ENCODE measurements at places on chromosomes 4 and X. TPM values are rescaled to one million over a fixed set of nuclear protein-coding genes. Genes with fewer than 3 reads are reported as not detected.

Gene FREM3
- 2.2 TPM for total RNA-seq

DNA sequence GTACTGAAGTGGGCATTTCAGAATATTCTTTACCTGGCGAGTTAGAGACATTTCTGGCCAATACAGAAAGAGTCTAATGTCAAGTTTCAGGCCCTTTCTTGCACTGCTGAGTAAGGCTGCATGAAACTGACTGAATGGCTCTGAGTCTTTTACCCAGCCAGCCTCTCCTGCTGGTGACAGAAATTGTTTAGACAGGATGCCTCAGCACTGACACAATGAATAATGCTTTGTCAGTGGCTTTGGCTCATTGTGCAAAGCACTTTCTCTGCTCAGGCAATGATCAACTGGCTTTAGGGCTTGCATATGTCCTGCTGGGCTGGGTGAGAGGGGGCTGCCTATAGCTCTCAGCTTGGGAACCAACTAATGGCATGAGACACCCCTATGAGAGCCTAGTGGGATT lies 45.5 kb downstream of the CLNK start:
- no peak for DNase-seq

- no peak for DNase-seq
These were observed 36.3 kb upstream of the TENM3 start for GRCh38 chr4:182206916-182207315.

GRCh38 chr4:47222276-47222675 lies 190.9 kb downstream of the GABRB1 start:
- no peak for DNase-seq

GRCh38 chr4:159143687-159144086 lies 40.8 kb downstream of the RAPGEF2 start:
- peak; percentile 13 for DNase-seq

DNA sequence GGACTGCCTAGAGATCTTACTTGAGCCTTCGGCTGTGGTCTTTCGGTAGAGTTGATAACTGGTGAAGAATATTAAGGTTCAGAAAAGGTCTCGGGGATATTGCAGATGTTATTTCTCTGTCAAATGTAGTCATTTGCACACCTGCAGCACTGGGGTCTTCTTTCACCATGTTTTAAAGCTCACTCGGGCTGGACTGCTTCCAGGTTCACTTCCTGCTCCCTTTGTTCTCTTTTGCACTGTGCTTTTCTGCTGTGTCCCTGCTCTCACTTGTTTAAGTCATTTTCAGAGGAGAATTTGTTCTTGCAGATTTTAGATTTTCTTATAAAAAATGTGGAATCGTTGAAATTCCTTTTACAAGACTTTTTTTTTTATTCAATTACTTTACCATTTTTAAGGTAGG lies 68.5 kb downstream of the BMPR1B start:
- no peak for DNase-seq

Gene SMARCA1
- total RNA-seq, result 81.9 TPM

- DNase-seq, result peak; percentile 42
These were observed at the start of gene FGF5 for GRCh38 chr4:80266253-80266901. Gene FGF5 (plus strand): TSS chr4:80266664. CDS start chr4:80266825, 161 bp downstream.

DNA sequence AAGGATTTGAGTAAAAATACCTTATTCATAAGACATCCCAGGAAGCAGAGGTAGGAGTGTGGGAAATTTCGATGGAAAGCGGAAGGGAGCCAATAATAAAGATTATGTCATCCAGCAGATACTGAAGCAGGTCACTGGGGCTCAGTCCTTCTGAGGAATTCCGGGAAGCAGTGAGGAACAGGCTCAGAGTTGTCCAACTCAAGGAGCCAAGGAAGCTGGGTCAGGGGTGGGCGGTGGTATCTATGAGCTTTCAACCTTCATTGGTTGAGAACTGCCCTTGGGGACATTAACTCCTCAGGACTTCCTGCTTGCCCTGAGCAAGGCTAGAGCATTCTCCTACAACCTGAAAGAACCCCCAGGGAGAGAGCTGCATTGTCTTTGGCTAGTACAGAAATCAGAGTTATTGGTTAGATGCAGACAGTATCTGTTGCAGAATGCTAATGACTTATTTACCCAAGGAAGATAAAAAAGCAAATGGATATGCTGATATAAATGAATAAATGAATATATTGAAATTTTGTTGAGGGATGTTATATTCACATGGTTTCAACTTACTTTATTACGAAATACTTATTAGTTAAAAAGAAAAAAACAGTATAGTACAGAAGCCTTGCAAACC lies 68.2 kb downstream of the DMP1 start:
- DNase-seq, result no peak

Gene AGTR2
- total RNA-seq, result not detected

- DNase-seq, result no peak
These were observed 11.6 kb downstream of the SYTL4 start for GRCh38 chrX:100720301-100720700.

- DNase-seq, result no peak
These were observed 25.4 kb downstream of the ARFIP1 start for GRCh38 chr4:152805071-152805650.

- peak; percentile 6 for DNase-seq
These were observed 323.5 kb upstream of the CASK start for GRCh38 chrX:42246814-42247213.

- DNase-seq, result no peak
These were observed 204.5 kb downstream of the RELL1 start for GRCh38 chr4:37481547-37482122.

- peak; percentile 65 for DNase-seq
These were observed 146.0 kb upstream of the CPEB2 start for GRCh38 chr4:14856062-14856933.
